SIG-M5 (cell line): ENCODE measurements at places on chromosomes 5 and 9.

DNA sequence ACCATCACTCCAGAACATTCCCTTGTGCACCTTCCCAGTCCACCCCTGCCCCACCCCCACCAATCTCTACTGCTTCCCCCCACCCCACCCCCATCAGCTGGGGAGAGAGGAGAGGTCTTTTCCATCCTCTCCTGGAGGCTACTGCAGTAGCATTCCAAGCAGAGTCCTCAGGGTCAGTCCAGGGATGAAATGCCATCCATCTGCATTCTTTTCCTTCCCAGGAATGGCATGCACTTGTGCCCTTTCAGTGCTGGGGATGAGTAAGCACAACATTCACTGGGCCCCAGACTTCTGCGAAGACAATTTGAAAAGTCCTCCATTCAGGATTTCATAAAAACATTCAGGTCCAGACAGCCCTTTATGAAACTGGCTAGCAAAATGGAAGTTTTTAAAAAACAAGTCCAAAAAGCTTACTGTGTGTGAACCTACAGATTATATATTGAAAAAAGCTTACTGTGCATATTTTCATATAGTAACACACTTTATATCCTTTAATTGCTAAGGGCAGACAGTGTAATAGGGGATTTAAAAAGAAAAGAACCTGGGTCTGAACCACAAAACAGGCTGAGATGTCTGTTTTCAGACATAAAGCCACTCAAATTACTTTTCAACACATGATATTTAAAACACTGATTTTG lies 50.0 kb upstream of the GOLPH3 start:
- DNase-seq = no peak

GRCh38 chr5:7815892-7816534 lies 34.9 kb downstream of the CFAP90 start:
- peak; percentile 4 for DNase-seq

DNA sequence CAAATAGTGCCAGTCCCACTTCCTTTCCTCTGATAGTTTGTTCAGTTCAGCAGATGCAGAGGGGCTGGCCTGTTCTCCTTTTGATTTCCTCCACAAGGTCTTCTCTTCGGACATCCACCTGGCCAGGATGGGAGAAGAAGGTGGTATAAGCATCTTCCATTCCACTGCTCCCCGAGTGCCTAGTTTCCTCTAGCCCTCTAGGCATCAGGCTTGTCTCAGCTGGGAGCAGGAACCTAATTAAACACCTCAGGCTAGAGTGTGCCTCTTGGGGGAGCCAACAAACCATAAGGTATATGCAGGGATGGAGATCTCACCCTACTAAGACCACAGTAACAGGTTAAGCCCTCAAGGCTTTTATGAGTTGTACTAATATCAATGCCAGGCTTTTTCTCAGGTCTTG lies 835 bp upstream of the DND1 start:
- DNase-seq = no peak

DNA sequence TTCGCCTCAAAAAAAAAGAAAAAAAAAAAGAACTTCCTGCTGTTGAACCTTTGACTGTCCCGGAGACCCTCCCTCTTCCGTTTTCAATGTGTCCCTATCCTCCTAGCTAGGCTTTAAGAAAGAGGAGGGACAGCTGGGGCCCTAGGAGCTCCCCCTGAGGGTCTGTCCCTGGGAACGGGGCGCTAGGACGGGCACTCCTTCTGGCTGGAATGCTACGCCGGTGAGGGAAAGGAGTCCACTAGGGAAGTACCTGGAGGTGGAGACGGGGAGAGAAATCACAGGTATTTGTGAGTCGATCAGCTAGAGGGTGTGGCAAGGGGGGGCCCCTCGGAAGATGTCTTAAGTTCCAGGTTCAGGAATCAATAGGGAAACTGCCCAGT lies 4.6 kb downstream of the SIT1 start:
- DNase-seq = no peak

DNA sequence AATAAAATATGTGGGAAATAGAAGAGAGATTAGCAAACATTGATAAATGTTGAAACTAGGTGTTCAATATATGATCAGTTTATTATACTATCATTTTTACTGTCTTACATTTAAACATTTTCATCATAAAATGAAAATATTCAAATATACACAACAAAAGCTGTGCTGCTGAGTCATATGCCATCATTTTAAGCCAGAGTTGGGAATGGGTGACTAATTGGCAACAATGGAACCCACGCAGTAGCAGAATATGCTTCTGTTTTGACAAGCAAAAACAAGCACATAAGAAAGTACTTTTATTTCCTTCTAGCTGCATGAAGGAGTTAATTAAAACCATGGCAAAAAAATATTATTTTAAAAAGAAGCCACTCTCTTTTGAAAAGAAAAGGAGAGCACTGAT lies 340.0 kb upstream of the EDIL3 start:
- DNase-seq = no peak

GRCh38 chr9:95284162-95285080 lies 33.1 kb downstream of the FANCC start:
- no peak for DNase-seq

DNA sequence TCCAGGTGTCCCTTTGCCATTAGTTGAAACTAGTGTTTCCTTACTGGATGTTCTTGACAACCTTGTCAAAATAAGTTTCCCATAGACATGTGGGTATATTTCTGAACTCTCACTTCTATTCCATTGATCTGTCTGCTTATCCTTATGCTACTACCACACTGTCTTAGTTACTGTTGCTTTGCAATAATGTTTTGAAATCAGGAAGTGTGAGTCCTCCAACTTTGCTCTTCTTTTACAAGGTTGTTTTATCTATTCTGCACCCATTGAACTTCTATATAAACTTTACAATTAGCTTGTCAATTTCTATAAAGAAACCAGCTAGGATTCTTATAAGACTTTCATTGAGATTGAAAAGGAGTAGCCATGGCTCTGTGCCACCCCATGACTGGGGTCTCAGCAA lies 24.3 kb downstream of the CD14 start:
- peak; percentile 50 for DNase-seq

GRCh38 chr5:111853748-111854147 lies 96.8 kb upstream of the NREP start:
- no peak for DNase-seq

DNA sequence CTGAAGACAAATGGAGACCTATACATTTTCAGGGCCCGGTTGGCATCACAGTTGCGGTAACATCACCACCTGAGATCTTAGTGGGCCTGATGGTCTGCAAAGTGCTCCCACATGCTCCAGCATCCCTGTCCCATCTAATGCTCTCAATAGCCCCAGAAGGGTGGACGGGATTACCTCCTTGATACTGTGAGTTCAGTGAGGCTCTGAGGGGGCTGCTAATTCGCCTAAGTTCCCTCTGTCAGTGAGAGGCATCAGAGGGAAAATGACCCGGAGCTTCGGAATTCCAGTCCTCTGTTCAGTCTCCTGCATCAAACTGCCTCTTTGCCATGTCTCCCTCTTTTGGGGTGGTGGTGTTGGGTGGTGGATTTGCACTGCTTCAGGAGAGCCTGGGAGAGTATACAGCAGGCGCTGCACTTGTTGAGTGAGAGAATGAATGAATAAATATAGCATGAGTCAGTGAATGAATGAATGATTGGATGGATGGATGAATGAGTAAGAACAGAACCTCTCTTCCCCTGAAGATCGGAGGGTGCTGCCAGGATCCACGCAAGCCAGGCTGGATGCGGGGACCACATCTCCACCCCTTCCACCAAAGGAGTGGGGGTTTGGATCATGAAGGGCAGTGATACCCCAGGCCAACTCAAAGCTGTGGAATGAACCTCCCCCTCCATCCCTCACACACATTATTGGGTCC lies 141.0 kb downstream of the GABBR2 start:
- DNase-seq = no peak
